Erythroblast (primary cell): ENCODE measurements at places on chromosomes 2 and 18.

GRCh38 chr2:42797281-42797680, 4.9 kb upstream of the HAAO start:
- no peak for DNase-seq

- no peak for DNase-seq
Observed at GRCh38 chr2:73582364-73582763, 59.9 kb downstream of the NAT8 start.

DNA sequence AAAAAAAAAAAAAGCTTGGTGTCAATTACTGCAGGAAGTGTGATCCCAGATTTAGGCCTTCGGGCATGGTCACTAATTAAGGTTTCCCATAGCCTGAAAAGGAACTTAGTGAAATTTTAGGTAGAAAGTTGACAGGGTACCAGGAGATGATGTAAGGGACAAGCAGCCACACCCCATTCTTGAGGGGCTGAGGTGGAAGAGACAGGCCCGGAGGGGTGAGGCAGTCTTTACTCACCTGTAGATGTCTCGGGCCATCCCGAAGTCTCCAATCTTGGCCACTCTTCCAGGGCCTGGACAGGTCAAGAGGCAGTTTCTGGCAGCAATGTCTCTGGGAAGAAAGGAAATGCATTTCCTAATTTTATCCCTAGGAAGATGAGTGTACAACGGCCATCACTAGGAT, 94.3 kb downstream of the CLIP4 start:
- no peak for DNase-seq

DNA sequence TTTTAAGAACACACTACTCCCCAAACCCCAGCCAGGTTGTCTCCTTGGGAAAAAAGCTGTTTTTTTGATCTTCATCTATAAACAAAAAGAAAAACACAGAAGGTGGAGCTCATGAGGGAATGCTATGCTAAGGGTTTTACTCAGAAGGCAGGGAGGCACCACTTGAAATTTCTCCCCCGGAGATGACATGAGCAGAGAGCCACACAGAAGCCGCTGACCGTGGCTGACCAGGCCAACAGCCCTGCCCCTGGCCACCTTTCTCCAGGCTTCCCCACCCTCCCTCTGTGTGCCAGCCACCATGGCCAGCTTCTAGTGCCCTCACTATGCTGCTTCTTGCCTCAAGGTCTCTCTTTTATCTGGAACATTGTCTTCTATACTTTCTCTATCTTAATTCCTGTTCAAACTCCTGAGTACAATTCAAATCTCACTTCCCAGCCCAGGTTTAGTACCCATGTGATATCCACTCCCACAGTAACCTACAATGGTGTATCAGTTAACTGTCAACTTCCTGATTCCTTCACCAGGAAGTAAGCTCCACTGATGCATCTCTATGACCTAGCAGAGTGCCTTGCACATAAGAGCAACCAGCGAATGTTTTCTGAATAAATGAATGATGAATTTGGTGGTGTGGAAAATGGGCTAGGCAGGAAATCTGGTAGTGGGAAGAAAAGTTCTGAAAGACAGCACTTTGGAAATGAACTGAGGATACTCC, 15.3 kb downstream of the LAPTM4A start:
- no peak for DNase-seq
